ENCODE measurements at places on chromosomes 12 and 14.

DNA sequence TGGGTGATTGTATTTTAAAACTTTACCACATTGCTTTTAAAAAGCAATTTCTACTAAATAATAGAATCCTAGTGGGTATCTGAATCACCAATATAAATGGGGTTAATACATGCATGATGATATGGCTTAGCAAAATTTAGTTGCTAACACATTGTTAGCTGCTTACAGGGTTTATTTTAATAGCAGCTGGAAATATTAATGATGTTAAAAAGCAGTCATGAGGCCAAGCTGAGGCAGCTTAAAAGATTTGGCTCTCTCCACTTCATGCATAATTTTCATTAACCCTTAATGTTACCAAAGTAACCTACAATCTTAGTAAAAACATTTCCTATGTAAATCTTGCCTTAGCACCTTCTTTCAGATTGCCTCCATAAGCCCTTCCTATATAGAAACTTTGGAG is 49.2 kb upstream of the CNOT2 start:
- no peak for DNase-seq

GRCh38 chr12:32895688-32896431 is 717 bp downstream of the PKP2 start:
- no peak for DNase-seq

- no peak for DNase-seq
Measured at GRCh38 chr14:58082491-58083098, 69.4 kb downstream of the ARMH4 start.

DNA sequence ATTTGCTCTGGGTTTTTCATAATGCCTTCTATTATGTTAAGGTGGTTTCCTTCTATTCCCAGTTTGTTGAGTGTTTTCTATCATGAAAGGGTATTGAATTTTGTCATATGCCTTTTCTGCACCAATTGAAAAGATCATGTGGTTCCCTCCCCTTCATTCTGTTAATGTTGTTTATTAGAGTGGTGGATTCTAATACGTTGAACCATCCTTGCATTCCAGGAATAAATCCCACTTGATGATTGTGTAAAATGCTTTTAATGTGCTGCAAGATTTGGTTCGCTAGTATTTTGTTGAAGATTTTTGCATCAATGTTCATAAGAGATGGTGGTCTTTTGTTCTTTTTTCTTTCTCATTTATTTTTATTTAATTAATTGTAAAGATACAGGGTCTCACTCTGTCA is 55.2 kb downstream of the ATP23 start:
- no peak for DNase-seq

DNA sequence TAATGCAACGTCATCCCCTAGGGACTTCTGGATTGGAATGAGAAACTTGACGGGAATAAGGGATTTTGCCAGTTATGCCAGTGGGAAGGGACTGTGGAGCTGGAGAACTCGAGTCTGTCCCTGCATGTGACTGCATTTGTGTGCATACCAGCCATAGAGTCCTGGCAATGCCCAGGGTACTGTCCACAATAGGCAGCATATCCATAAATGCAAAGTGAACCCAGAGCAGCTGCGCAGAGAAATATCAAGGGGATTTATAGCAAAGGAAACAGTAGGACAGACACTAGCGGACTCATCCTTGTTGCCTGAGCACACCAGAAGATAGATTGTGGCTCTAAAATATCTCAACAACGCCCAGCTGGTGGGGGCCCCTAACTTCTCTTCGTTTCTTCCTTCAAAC is 247.1 kb upstream of the SRRM4 start:
- no peak for DNase-seq

- DNase-seq: no peak
Measured at GRCh38 chr14:21494902-21495762, 16.0 kb downstream of the METTL3 start.

GRCh38 chr14:50025776-50026175 is 90.6 kb downstream of the VCPKMT start:
- DNase-seq: no peak

GRCh38 chr14:103597623-103598377 is 31.2 kb upstream of the KLC1 start:
- DNase-seq: no peak

- no peak for DNase-seq
Measured at GRCh38 chr14:101562659-101563351, 1.5 kb downstream of the DIO3 start.

GRCh38 chr14:58281969-58282368 is 16.4 kb upstream of the ARID4A start:
- DNase-seq: no peak

- no peak for DNase-seq
Measured at GRCh38 chr12:132181570-132182200, 37.4 kb downstream of the NOC4L start.

DNA sequence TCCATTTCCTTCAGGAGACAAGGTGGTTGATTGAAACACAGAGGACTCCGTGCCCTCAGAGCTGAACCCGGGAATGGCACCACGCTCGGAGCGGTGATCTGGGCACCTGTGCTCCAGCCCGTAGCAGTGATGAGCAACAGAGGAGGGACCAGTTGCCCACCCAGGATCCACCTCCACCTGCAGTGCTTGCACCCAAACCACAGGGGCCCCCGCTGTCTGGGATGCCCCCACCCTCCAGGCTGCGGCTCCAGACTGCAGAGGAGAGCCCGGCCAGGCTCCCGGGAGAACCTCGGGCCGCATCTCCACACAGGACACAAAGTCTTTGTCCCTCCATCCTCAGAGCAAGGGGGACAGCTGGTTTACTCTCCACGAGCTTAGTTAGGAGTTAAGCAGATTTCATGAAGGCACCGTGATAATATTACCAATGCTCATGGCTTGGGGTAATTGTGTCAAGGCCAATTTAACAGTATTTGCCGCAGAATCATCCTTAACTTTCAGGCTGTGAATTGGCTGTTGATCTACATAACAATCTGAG is 100.6 kb downstream of the TNFAIP2 start:
- no peak for DNase-seq

- no peak for DNase-seq
Measured at GRCh38 chr12:57864442-57865083, 18.0 kb upstream of the CTDSP2 start.

- DNase-seq: no peak
Measured at GRCh38 chr14:94462219-94462551, 9.6 kb upstream of the SERPINA11 start.

GRCh38 chr14:96083667-96084320 is 44.6 kb downstream of the C14orf132 start:
- no peak for DNase-seq

DNA sequence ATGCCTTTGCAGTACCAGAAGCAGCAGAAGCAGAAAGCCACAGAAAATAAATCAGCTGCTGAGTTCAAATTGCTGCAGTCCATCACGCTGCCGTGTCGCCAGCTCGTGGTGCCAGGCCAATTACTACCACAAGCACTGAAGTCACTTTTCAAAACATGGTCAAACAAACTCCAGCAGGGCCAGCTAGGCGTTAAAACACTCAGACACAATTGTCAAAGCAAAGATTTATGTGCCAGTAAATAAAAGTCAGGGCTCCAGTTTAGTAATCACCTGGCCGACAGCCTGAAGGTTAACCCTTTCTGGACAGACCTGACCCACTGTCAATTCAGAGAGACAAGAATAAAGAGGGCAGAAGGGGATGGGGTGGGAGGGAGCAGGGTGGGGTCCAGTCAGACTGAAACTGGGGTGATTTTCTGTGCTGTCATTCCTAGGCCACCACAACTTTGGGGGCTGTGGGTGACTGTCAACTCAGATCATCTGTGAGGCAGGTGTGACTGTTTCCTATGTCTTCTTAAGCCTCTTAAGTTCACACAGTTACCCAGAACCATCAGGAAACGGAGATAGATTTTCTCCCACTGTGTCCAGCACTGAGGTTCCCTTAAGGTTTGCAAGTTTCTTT is 109.8 kb upstream of the FUT8 start:
- DNase-seq: no peak

- no peak for DNase-seq
Measured at GRCh38 chr12:66735275-66735674, 56.4 kb upstream of the GRIP1 start.

DNA sequence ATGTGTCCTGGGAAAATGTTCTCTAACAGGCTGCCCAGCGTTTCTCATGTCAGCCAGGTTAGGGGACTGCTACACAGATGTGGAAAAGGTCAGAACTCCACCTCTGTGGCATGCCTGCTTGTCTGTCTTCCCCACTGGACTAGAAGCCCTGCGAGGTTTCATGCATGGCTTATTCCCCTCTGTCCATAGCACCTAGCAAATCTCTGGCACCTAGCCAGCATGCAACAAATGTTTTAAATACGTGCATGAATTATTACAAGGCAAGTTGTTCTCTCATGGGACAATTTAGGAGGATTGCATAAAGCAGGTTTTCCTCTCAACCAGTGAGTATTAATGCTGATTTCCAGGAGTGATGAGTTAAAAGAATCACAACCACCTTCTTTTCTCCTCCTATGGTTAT is 21.4 kb upstream of the KCNK13 start:
- no peak for DNase-seq

- no peak for DNase-seq
Measured at GRCh38 chr12:32542428-32543229, 136.5 kb upstream of the DNM1L start.

DNA sequence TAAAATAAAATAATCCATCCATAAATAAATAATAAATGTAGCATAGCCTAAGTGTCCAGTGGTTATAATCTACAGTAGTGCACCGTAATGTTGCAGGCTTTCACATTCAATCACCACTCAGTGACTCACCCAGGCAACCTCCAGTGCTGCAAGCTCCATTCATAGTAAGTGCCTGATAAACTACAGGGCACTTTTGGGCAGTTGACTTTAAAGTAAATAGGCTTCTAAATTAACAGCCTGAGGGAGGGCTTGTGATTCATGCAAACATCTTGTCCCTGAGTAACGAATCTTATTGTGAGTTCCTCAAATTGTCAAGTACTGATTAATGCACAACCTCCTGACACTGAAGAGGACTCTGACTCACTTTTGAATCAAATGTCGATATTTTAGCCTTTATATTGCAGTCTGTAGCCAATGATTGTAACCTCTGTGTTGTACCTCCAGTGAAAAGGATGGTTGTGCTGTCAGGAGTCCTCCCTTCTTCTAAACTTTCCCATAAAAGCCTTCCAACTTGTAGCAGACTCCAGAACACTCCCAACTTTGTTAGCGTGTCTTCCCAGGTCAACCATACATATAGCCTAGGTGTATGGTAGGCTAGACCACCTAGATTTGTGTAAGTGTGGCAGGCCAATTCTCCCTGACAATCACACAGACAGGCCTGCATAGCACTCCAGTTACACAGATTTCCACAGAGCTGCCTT is 55.0 kb upstream of the BICD1 start:
- no peak for DNase-seq

GRCh38 chr12:89975574-89975973 is 266.9 kb upstream of the ATP2B1 start:
- DNase-seq: no peak

DNA sequence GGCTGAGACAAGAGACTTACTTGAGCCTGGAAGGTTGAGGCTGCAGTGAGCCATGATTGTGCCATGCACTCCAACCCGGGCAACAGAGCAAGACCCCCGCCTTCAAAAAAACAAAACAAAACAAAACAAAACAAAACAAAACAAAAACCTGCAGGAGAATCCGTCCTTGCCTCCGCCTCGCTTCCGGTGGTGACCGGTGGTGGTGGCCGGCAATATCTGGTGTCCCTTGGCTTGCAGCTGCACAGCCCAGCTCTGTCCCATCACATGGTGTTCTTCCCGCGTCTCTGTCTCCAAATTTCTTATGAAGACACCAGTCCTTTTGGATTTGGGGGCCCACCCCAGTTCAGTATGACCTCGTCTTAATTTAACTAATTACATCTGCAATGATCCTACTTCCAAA is 10.0 kb downstream of the SMIM41 start:
- DNase-seq: no peak

- no peak for DNase-seq
Measured at GRCh38 chr14:102063808-102064429, 22.9 kb downstream of the HSP90AA1 start.

DNA sequence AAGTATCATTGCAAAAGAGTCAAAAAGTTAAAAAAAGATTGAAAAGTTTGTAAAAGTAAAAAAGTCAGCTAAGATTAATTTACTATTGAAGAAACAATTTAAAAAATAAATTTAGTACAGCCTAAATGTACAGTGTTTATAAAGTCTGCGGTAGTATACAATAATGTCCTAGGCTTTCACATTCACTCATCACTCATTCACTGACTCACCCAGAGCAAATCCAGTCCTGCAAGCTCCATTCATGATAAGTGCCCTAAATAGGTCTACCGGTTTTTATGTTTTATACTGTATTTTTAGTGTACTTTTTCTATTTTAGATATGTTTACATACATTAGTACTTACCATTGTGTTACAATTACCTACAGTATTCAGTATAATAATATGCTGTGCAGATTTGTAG is 43.9 kb upstream of the ABCC9 start:
- DNase-seq: no peak

DNA sequence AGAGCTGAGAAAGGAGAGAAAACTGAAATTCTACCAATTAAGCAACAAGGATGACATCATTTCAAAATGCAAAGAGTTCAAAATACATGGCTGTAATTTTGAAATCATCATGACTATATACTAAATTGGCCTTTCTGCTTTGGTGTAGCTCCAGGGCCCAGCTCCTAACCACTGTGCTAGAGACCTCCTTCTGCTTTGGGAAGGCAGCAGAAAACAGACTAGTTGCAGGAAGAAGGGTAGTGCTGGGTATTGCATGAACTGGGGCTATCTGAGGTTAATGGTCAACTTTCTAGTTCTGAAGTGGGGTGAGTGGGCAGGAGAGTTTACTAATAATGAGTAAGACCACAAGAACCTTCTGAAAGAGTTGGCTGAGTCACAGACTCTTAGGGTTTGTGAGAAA is 66.2 kb downstream of the PTGER2 start:
- DNase-seq: no peak

- DNase-seq: no peak
Measured at GRCh38 chr12:65696227-65696626, 128.1 kb upstream of the HMGA2 start.

DNA sequence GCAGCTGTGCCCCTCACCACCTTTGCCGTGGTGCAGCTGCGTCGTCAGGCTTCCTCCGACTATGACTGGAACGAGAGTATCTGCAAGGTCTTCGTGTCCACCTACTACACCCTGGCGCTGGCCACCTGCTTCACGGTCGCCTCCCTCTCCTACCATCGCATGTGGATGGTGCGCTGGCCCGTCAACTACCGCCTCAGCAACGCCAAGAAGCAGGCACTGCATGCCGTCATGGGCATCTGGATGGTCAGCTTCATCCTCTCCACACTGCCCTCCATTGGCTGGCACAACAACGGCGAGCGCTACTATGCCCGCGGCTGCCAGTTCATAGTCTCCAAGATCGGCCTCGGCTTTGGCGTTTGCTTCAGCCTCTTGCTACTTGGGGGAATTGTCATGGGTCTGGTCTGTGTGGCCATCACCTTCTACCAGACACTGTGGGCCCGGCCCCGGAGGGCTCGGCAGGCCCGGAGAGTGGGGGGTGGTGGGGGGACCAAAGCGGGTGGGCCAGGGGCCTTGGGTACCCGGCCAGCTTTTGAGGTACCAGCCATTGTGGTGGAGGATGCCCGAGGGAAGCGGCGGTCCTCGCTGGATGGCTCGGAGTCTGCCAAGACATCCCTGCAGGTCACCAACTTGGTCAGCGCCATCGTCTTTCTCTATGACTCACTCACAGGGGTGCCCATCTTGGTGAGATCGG is 2.6 kb downstream of the GPR162 start:
- no peak for DNase-seq

All from NCI-H1436 treated with DMSO at 0.1 percent for 48 hours (cell line).